HCEC 1CT (cell line): ENCODE measurements at places on chromosomes 2 and 18.

DNA sequence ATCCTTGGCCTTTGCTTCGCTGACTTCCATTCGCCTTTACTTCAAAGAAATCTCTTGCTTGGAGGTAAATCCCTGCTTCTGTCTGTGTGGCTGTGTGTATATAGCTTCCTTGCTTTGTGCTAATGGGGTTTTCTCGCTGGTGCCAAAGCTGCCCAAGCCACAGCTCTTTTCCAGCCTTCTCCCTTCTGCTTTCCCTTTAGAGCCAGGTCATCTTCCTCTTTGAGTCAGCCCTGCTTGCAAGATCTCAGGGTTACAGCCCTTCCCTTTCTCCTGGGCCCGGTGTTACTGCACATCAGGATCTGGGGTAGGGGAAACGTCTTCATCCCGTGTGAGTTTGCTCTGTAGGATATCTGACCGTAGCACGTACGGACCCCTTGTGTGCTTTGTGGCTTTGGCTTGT is 19.1 kb downstream of the EIF4E2 start:
- DNase-seq = no peak

DNA sequence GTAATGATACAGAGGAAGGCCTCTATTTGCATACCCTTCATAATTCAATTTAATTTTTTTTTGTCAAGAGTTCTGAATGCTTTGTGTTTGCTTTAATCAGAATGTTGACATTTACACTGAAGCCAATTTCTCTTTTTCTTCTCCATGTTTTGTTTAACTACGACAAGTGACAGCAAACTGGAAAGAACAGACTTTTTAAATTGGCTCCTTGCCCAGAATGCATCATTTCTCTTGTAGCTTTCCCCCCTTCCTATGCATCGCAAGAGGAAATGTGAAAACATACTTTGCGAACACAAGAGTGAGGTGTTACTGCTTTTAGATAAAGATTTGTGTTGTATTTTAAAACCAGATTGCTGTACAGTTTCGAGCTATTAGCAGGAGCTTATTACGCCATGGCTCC is 955.2 kb upstream of the CELF4 start:
- no peak for DNase-seq

GRCh38 chr2:6214471-6214870 is 522.3 kb downstream of the SOX11 start:
- no peak for DNase-seq

- DNase-seq = no peak
Observed at GRCh38 chr18:10794771-10795170, 268.9 kb downstream of the NAPG start.

GRCh38 chr2:86615596-86615995 is 8.1 kb downstream of the RNF103 start:
- no peak for DNase-seq

DNA sequence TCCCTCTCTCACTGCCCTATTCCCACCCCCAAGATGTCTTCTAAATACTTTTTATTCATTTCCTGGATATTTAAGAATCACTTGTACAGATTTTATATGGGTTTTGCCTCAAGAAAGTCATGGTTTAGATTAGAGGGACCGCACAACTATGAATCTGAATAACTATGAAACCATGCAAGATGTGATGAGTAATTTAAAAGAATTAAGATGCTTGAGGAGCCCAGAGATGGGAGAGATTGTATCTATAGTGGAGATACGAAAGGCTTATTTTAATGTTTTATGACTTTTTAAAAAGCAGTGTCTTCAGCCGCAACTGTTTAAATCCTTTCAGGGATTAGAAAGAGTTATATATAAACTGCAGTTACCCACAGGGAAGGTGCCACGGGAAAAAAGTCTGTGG is 324.1 kb downstream of the LPIN1 start:
- DNase-seq = no peak

- DNase-seq = peak; percentile 91
Observed at GRCh38 chr2:233566141-233566956, at the start of gene USP40. USP40 (minus strand) TSS chr2:233566782; CDS start chr2:233565554, 1,228 bp downstream.

DNA sequence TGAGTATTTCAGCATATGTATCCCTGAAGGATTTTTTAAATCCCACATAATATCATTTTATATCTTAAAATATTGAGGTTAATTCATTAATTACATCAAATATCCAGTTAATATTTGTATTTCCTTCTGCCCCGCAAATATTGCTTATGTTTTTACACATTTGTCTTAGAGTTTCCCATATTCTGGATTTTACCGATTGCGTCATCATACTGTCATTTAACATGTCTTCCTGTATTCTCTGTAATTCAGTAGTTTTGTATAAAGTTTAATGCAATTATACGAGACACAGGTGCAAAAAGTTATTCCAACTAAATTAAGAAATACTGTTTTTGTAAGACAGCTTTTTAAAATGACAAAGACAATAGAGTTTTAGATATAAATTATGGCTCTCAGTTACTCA is 33.5 kb upstream of the UBXN4 start:
- no peak for DNase-seq

GRCh38 chr2:200455958-200456421 is 53.9 kb downstream of the KCTD18 start:
- no peak for DNase-seq

- DNase-seq = no peak
Observed at GRCh38 chr2:15652252-15652651, 60.6 kb downstream of the DDX1 start.

DNA sequence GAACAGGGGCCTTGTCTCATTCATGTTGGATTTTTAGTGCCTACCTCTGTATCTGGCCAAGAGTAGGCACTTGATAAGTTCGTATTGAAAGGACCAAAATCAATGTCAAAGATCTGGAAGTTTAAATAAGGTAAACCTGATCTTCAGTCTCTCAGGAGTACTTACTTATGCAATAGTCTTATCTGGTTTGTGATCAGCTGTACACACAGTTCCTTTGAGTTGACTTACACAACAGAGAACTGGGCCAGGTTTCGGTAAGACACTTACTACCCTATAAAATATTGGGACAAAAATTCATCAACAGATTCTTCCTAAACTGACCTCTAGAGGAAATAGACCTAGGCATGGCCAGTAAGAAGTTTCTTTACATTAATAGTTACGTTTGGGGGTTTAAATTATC is 113.6 kb upstream of the NXPH2 start:
- no peak for DNase-seq

GRCh38 chr2:82993609-82994008 is 1465.5 kb downstream of the SUCLG1 start:
- no peak for DNase-seq

- DNase-seq = no peak
Observed at GRCh38 chr2:14231391-14231898, 401.1 kb upstream of the LRATD1 start.
